Activated T-helper 17 cell treated with anti-CD3 and anti-CD28 coated beads, Interleukin-2, amount 50 U/mL, for 72 hours (primary cell): ENCODE measurements at places on chromosomes 13 and 19. TPM values are rescaled to one million over a fixed set of nuclear protein-coding genes. Genes with fewer than 3 reads are reported as not detected.
A peak's percentile ranks its signal among the peaks of the same experiment; 100 is the strongest.

- ATAC-seq, result no peak
These were observed 3.4 kb downstream of the NOTCH3 start for GRCh38 chr19:15197275-15197941.

- peak; percentile 16 for ATAC-seq
These were observed 2.3 kb downstream of the U2AF2 start for GRCh38 chr19:55656988-55657747.

DNA sequence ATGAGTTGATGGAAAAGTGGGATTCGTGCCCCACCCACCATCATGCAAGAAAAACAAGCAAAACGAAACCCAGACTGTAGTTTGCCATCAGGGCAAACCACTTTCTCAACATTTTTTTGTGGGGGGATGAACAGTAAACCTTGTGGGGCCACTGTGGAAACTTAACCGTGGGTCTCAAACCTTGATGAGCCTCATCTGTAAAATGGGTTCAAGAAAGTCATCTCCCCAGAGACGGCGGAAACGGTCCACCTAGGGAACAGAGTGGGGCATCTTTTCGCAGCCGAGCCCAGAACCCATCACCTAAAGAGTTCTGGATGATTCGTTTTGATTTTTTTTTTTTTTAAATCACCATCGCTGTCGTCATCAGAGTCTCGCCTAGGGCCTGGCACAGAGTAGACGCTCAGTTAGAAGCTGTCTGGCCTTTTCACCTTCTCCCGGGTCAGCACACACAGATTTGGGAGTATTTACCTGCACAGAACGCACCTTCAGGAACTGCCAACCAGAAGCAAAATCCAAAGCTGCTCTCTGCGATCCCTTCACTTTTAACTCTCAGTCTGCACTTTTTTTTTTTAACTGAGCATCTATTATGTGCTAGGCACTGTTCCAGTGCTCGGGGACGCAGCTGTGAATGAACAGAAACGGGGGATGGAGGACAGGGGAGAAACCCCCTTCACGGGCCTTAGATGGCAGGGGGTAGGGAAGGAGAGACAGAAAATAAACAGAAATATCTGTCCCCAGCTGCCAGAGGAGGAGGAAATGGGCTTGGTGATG lies 69.8 kb downstream of the CELF5 start:
- no peak for ATAC-seq

DNA sequence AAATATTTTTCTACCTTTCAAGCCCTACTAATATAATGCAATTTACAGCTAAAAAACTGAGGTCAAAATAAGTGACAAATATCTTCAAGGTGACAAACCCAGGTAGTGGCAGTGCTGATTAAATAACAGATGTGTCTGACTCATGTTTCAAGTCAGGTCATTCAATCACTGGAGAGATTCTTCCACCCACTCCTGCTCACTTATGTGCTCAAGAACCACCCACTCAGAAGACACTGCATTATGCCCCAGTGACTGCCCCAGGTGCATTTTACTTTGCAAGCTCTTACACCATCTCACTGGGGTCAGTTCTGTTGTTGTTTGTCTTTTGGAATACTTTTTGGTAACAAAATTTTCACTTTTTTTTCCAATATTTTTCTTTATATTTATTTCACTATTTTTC lies 2.2 kb downstream of the ZNF100 start:
- peak; percentile 48 for ATAC-seq

GRCh38 chr19:41399091-41399490 lies 1.5 kb downstream of the BCKDHA start:
- no peak for ATAC-seq

The PRKCSH gene
- 281 TPM for total RNA-seq
